CD4-positive, alpha-beta T cell treated with Interleukin-12 subunit alpha and Interleukin-12 subunit beta, for 1 hour (primary cell): ENCODE measurements at places on chromosomes 1 and 21.

GRCh38 chr1:45863218-45863617 is 59.8 kb downstream of the MAST2 start:
- DNase-seq, result no peak

- no peak for DNase-seq
Measured at GRCh38 chr1:24321126-24321525, 2.0 kb downstream of the GRHL3 start.

DNA sequence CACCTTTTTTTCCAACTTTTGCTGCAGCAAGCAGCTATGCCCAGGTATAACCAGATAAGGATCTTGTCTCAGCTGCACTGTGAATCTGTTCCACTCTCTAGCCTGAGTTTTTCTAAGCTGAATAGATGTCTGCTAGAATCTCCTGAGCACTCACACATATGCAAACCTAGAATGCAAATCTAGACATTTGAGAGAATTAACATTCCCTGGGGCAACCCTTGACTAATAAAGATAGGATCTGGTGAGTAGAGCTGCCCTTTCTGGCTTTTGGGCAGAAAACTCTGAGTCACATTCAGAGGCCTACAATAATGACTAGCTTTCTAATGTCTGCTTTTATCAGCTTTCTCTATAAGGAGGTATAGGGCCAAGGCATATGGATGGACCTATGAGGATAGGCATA is 61.4 kb upstream of the BARHL2 start:
- DNase-seq, result no peak

DNA sequence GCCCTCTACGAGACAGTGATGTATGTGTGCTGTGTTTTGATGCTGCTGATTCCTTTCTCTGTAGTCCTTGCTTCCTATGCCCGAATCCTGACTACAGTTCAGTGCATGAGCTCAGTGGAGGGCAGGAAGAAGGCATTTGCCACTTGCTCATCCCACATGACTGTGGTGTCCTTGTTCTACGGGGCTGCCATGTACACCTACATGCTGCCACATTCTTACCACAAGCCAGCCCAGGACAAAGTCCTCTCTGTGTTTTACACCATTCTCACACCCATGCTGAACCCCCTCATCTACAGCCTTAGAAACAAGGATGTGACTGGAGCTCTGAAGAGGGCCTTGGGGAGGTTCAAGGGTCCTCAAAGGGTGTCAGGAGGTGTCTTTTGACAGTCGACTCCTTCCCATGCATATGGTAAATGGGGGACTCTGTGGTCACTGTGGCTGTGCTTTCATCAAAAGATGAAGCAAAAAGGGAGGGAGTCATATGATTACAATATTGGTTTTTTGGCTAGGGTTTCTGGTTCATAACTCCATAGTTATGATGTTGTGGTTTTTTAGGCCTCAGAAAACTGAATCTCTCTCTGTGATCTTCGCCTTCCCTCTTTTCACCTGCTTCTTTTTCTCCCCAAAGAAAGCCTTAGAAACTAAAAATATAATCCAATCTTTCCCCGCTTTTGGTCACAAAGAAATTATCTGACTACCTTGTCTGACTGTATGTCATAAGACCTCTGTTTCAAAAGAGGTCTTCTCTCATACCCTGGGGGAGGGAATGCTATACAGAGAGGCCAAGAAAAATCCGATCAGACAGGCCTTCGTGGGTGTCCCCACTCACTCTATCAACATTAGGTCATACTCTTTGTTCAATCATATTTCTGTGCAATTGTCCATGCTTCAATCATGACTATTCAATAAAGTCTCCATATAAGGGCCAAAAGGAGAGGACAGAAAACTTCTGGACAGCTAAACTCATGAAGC is 4.2 kb downstream of the OR2T1 start:
- DNase-seq, result no peak
